ENCODE measurements at places on chromosomes 7 and 10.

DNA sequence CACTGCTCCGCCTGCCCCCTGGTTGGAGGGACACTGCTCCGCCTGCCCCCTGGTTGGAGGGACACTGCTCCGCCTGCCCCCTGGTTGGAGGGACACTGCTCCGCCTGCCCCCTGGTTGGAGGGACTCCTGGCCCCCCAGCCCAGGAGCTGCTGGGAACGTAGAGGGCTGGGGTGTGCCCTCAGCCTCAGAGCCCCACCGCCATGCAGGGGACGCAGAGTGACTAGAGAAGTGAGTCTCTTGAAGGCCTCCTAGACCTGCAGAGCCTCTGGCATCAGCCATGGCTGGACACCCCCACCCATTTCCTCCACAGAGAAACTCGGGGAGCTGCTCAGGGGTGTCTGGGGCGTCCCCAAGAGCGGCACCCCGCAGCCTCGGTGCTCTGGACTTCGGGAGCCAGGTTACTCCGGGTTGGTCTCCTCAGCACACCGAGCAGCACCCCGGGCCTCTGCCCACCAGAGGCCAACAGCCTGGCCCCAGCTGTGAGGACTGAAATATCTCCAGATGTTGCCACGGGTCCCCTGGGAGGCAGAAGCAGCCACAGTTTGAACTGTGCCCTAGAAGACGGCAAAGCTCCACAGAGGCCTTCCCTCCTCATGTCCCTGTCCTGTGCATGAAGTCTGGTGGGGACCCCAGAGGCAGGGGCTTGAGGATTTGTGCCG is 191.9 kb downstream of the ELFN1 start:
- DNase-seq, result no peak

- DNase-seq, result no peak
Measured at GRCh38 chr10:114320249-114321116, 81.4 kb downstream of the VWA2 start.

DNA sequence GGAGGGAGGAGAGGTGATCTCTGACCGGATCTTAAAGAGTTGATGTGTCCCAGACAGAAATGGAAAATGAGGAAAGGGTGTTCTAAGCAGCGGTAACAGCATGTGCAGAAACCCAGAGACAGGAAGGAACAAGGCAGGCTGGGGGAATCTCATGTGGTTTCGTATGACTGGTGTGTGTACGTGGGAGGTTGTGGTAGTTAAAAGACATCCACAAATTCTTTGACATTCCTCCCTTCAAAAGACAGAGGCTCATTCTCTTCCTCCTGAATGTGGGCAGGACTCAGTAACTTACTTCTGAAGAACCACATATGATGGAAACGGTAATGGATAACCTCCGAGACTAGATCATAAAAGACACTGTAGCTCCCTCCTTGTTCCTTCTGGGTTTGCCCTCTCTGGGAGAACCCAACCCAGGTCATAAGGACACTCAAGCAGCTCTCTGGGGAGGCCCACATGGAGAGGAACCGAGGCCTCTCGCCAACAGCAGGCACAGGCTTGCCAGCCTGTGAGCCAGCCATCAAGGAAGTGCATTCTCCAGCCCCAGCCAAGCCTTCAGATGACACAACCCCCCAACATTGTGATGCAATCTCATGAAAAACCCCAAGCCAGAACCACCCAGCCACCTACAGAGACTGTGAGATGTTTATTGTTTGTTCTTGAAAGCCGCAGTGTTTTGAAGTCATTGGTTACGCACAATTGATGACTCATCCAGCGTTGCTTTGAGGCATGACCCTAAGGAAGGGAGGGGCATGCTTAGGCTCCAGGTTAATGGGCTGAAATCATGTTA is 116.0 kb downstream of the SLIT1 start:
- DNase-seq, result no peak

DNA sequence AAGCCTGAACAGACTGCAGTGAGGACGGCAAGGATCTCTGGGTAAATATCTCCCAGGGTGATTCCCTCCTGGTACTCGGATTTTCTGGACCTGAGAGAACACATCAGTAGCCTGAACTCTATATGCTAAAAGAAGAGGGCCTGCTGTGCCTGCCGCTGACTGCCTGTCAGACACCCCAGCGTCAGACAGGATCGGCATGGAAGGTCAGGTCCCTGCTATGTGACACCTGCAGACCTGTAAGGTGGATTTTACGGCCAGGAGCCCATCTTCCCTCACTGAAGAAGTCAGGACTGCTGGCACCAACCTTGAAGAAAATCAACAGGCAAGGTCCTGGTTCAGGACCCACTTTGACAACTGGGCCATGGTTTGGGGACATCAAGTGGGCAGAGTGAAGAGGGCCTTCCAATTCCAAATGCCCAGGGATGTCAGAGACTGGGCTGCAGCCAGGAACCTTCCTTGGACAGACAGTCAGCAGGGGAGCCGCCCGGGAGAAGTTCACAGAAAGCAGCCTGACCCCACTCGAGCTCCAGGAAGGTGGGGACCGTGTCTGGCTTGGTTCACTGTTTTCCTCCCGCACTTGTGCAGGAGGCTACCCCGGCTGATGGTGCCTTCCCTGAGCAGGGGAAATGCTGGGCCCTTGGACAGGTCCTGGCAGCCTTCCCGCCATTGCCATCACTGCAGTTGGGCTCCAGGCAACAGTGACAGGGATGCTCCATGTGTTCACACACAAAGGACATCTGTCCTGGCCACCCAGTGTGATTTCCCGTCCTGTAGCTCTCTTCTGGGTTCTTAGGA is 91.8 kb upstream of the LANCL2 start:
- DNase-seq, result no peak

GRCh38 chr10:18505456-18506118 is 145.8 kb downstream of the NSUN6 start:
- no peak for DNase-seq

DNA sequence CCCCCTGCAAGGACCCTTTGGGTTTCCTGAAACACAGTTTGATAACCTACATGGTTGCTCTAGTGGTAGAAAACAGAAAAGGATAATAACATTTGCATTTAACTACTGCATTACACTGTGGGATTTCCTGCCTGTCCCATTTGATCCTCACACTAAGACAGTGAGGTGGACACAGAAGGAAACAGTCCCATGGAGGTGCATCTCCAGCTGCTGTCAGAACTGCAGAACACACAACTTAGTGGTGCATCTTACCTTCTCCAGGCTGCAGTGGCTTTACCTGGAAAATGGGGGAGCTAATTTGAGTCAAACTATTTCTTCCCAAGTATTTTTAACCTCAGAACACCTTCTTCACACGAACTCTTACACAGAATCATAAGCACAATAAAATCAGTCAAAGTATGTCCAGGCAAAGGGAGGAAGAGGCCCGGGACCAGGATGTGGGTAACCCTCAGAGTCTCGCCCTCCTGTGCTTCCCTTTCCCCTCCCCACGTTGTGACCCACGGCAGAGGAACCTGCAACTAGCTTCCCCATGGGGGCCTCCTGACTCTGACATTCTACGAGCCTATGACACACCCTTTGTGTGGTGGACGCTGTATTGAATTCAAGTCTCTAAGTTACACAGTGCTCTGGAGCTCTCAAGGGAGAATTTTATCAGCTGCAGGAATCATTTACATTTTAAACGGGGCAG is 33.7 kb downstream of the SCRN1 start:
- DNase-seq, result no peak

GRCh38 chr10:79433324-79434222 is 11.9 kb downstream of the ZCCHC24 start:
- no peak for DNase-seq

DNA sequence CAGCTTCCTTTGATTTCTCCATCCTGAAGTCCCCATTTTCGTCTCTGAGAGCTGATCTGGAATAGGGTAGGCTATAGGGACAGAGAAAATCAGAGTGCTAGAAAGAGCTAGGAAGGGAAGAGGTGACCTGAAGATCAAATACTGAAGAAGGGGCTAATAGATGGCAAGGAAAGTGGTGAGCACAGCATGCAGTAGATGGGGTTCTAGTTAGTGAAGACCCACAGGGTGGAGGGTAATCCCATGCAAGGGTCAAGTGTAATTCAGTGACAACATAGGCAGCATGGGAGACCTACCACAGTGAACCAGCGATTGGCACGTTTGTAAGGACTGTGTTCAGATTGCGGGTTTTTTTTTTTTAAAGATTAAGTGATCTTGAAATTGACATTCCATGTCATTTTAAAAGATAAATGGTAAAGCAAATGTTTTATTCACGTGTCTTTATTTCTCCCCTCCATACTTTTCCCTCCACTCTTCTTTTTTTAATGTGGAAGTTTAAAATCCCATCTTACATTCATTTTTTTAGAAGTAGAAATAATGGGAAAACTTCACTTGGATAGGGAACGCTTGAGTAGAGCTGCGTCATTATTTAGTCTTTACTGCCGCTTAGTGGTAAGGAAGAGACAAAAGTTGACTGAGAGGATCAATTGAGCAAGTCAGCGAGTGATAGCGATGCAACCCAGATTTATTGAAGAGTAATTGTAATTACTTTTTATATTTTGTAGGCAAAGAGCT is 21.0 kb upstream of the ABI1 start:
- no peak for DNase-seq

DNA sequence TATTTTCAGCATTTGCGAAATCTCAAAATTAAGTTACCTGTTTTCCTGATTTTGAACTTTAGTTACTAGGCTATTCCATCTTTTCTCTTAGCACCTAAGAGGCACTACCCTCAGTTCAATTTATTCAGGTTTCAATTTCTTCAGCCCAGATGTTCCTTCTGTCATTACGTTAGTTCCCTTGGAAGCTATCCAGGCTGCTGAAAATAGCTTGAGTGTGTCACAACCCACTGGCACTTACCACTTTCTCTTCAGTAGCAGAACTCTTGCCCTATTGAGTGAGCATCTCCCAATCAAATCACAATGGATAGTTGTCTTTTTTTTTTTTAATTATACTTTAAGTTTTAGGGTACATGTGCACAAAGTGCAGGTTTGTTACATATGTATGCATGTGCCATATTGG is 332.7 kb upstream of the LRGUK start:
- DNase-seq, result no peak
